ENCODE measurements at places on chromosomes 5 and 9. TPM values are rescaled to one million over a fixed set of nuclear protein-coding genes. Genes with fewer than 3 reads are reported as not detected.
A peak's percentile ranks its signal among the peaks of the same experiment; 100 is the strongest.

Gene MVB12B
- 22.5 TPM for total RNA-seq

Gene ORM2
- not detected for total RNA-seq

Gene LMX1B
- total RNA-seq: 9.1 TPM

GRCh38 chr5:58359981-58360380, 99.9 kb downstream of the PLK2 start:
- no peak for DNase-seq
- no peaks in the 10 kb centered on the region for H3K36me3 ChIP-seq
- H3K27ac ChIP-seq: no peak overlapping the region
- no peaks in the 10 kb centered on the region for H3K27me3 ChIP-seq
- H3K4me1 ChIP-seq: peaks cover 7% of the 10 kb centered on the region
- no peak overlapping the region for H3K4me3 ChIP-seq

DNA sequence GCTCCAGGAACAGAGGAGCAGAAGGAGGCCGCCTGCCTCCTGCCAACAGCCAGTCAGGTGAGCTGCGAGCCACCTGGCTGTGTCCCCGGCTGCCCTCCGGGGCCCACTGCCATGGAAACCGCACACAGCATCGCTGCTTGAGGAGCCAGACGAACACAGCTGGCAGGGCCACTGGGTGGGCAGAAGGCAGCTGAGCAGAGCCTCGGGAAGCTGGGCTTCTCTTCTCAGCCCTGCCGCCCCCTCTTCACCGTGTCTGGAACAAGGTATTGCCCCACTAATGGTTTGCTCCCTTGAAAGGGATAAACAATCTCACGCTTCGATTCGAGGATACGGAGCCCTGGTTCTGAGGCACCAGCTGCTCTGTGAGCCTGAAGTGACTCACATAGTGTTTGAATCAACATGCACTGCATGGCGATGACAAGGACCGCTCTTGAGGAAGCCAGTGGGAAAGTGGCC, 63.7 kb upstream of the RUFY1 start:
- H3K27ac ChIP-seq: no peak overlapping the region
- DNase-seq: no peak

- H3K27ac ChIP-seq: no peak overlapping the region
- no peaks in the 10 kb centered on the region for H3K27me3 ChIP-seq
- no peak overlapping the region for H3K4me3 ChIP-seq
- DNase-seq: peak; percentile 45
- H3K36me3 ChIP-seq: no peaks in the 10 kb centered on the region
Observed at GRCh38 chr9:93111371-93112115, 15.5 kb downstream of the CARD19 start.

DNA sequence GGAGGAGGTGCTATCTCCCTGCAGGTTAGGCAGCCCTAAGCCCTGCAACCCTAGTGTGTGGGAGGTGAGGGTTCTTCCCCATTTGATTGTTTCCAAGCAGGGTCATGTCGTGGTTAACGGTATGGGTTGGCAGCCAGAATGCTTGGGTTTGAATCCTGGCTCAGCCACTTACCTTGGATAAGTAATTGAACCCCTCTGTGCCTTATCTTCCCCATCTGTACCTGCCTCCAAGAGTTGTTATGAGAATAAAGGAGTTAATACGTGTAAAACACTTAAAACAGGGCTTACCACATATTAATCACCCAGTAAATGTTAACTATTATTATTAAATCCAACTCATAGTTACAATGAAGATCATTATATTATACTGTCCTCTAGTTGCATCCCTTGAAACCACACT, 52.2 kb upstream of the SPATA31E1 start:
- no peak for DNase-seq
- no peaks in the 10 kb centered on the region for H3K27me3 ChIP-seq
- no peaks in the 10 kb centered on the region for H3K4me1 ChIP-seq
- H3K27ac ChIP-seq: no peak overlapping the region

Data from endodermal cell (in vitro differentiated cells).